ENCODE measurements at places on chromosomes 5 and 9. TPM values are rescaled to one million over a fixed set of nuclear protein-coding genes. Genes with fewer than 3 reads are reported as not detected.

GRCh38 chr9:126802318-126803059 is 2.4 kb upstream of the ZBTB43 start:
- DNase-seq = no peak

DNA sequence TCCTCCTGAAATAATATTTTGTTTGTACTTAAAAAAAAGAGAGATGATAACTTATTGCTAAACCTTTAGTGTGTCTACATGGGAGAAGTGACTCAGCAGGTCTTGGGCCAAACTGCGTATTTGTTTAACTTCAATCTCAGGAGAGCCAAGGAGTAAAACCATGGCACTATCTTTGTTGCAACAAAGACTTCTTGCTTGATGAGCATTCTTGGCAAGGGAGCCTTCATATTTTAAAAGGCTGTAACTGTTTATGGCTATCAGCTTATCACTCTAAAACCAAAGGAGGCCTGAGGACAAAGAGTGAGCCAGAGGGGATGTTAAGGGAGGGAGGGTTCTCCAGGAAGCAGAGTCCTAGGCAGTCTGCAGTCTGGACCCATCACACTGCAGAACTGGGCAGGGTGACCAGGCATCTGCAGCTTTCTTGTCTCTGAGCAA is 216.2 kb upstream of the S1PR3 start:
- DNase-seq = peak; percentile 97

GRCh38 chr5:75108515-75108914 is 56.2 kb upstream of the GCNT4 start:
- DNase-seq = no peak

DNA sequence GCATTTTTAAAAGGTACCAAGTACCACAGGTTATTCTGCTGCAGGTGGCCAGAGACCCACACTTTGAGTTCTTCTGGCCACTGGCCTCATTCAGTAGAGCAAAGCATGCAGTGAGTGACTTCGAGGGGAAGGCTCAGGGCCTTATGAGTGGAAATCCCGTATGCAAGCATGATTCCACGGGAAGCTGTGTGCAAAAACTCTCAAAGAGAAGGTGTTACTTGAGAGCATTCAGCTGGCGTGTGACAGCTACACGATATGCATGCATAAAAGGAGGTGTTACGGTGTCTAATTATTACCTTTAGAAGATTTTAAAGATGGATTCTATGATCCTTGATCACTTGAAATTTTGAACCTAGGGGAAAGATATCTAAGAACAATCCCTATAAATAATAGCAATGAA is 160.3 kb downstream of the ENC1 start:
- DNase-seq = no peak

GRCh38 chr5:74275171-74275992 is 365.1 kb downstream of the ENC1 start:
- peak; percentile 73 for DNase-seq

GRCh38 chr9:90019626-90020025 is 414.8 kb downstream of the GADD45G start:
- no peak for DNase-seq

DNA sequence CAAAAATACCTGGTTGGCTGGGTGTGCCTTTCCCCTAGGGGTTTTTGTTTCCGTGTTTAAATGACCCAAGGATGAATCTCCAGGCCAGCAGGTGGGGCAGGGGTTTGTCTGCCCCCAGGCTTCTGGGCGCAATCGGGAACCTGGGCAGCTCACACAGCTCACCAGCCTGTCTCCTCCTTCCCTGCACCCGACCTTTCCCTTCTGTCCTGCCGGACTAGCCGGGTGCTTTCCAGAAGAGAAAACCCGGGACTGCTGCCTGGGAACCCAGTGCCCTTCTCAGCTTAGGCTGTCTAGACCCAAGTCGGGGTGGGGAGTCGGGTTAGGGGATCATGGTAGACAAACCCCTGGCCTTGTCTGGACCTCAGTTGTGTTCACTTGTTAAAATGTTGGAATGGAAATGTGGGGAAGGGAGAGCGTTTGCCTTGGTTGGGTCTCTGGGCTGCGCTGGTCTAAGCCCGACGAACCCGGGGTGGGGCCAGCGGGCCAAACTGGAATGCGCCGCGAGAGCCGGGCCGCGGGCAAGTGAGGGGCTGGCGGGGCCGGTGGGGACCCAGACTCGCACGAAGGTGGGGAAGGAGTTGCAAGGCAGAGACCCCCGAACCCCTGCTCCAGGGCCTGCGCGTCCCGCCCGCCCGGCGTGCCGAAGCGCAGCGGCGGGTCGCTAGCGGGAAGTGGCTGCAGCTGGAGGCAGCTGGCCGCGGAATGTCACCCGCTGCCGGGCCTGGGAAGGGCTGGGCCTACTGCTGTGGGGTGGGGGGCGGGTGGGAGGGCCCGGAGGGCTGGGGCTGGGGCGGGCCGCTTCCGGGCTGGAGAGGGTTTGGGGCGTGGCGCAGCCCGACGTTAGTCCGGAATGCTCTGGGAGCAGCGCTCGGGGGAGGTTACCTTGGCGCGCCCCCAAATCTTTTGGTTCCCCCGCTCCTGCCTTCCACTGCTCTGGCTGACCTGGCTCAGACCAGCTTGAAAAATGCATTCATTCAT is 84.6 kb downstream of the DAB2IP start:
- peak; percentile 62 for DNase-seq

- DNase-seq = peak; percentile 87
Measured at GRCh38 chr5:139698490-139699146, 50.5 kb downstream of the CXXC5 start.

- peak; percentile 26 for DNase-seq
Measured at GRCh38 chr9:114434878-114435311, 47.1 kb upstream of the AKNA start.

DNA sequence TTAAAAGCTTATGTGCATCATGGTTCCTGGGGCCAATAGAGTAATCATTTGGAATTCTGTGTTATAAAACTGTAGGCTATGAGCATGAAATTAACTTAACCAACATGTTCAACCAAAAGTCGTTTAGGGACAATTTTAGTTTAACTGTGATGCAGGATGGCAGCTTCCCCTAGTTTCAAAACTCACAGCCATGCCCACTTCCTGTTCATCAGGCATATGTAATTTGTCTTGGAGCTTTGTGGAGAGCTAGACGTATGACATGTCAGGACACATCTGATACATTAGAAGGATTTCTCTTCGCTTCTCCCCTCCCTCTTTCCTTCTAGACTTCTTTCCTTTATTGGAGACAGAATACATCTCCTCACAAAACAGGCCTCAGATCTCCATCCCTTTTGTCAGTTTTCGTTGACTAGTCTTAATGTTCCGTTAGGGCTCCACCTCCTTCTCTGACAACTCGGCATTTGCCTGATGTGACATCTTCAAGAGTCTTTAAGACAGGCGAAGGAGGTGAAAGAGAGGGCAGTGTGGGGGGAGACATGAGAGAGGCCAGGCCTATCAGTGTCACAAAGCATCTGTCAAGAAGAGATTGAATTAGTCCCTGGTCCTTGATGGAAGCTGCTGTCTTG is 176.0 kb downstream of the MSX2 start:
- DNase-seq = no peak

DNA sequence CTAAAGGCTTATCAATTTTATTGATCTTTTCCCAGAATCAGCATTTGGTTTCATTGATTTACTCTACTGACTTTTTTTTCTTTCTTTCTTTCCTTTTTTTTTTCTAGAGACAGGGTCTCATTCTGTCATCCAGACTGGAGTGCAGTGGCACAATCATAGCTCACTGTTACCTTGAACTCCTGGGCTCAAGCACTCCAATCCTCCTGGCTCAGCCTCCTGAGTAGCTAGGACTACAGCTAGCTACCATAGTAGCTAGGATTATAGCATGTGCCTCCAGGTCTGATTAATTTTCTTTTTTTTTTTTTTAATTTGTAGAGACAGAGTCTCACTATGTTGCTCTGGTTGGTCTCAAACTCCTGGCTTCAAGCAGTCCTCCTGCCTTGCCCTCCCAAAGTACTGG is 11.7 kb downstream of the MLANA start:
- no peak for DNase-seq

DNA sequence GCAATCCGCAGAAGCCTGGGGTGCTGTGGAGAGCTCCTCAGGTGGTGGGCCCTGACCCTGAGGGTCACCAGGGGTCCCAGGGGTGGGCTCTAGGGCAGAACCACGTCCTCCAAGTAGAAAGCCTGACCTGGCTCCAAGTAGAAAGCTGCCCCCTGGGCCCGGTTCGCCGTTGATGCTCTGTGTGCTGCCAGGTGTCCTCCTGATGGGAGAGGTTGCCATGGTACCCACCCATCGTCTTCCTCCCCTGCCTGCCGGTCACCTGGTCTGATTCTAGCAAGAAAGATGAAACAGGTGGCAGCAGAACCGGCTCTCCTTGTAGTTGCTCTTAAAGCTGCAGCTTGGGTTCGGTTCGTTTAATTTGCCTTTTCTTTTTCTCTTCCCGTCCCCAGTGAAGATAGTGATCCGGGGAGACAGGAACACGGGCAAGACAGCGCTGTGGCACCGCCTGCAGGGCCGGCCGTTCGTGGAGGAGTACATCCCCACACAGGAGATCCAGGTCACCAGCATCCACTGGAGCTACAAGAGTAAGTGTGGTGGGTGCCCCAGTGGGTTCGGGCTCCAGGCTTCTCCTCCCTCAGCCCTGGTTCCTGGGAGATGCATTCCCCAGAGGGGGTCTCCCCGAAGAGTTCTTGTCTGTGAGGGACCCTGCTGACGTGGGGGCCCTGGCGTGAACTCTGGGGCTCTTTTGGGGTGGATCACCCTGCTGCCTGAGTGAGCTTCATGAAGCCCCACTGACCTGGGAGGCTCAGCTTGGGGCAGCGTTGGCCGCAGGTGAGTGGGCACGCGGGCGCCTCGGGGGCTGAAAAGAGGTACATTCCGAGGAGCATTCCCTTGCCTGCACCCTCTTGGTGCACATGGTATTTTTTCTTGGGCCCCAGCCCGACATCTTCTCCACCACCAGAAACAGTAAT is 15.6 kb downstream of the RABL6 start:
- DNase-seq = no peak

DNA sequence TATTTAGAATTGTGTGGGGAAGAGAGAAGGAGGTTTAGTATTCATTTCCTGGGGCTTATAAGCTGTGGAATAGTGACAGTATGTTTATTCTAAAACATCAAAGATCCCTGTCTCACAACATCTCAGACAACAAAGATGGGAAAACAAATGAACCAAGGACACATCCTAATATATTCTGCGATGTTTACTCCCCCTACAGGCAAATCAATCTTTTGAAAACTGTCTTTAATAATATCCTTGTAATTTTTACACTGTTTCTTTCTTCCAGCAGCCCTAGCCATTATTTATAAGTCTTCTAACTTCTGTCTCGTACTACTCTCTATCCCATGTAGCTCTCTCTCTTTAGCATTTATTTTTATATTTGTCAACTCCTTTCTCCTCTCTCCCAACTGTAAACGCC is 33.5 kb upstream of the TMEM252 start:
- no peak for DNase-seq

DNA sequence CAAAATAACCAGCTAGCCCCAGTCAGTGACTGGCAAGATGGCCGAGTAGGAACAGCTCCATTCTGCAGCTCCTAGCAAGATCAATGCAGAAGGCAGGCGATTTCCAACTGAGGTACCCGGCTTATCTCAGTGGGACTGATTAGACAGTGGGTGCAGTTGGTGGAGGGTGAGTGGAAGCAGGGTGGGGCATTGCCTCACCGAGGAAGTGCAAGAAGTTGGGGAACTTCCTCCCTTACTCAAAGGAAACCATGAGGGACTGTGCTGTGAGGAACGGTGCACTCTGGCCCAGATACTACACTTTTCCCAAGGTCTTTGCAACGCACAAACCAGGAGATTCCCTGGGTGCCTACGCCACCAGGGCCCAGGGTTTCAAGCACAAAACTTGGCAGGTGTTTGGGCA is 9.6 kb upstream of the BTNL8 start:
- no peak for DNase-seq

DNA sequence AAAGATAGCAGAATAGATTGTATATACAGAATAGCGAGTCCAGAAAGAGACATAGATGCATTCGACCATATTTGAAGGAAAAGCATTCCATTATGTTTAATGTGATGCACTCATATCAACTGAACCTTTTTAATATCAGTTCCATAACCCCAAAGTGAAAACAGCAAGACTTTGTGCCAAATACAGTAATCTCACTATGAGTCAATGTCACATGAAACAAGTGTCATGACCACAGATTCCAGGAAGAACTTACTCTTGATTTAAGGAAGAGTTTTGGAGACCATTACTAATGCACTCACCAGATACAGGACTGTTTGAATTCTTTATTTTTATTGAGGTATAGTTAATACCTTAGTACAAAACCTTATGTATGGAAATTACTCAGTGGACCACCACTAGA is 220.5 kb downstream of the SH3GL2 start:
- peak; percentile 12 for DNase-seq

GRCh38 chr9:98732801-98733200 is 24.1 kb upstream of the GABBR2 start:
- DNase-seq = no peak

DNA sequence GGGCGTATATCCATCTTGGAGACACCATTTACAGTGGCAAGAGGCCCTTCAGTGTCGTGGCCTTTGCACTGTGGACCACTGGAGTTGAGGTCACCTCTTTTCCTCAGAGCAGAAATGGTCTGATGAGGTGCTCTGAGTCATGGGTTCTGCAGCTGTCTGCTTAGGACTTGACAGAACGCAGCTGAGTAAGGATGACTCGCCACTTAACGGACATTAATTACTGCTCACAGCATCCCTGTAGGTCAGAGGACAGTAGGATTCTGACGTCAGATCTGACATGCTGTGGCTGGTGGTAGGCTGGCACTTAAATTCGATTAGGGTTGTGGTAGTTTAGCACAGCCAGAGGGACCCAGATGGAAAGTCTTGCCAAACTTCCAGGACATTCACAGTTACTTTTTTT is 479.4 kb downstream of the DMAC1 start:
- peak; percentile 99 for DNase-seq

DNA sequence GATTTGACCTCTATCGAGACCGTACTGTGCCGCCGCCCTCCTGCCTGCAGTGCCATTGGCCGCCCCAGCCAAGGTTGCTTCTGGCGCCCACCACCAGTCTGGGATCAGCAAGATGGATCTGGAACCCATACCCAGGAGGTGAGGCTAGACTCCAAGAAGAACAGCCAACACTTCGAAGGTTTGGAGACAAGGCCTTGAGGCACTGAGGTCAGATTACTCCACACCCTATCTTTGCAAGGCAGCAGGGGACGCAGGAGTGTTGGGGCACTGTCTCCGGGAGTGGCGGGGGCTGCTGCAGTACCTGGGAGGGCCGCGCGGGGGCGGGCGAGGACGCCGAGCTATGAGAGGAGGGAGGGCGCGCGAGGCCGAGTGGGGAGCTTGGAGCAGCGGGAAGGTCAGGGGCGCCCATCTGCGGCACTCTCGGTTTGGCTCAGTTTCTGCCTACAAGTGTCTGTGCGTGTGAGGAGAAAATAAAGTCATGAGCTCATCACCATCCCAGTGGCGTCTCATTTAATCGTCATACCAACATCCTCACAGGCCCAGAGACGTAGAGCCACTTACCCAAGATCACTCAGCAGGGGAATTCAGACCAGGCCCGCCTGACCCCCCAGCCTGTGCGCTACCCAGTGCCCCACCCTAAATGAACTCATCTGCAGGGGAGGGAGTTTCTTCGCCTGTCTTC is 20.5 kb upstream of the PSD2 start:
- peak; percentile 36 for DNase-seq

Gene MARVELD2
- 2.3 TPM for total RNA-seq

Gene ZBTB6
- total RNA-seq = 20.3 TPM

Gene C5orf34
- total RNA-seq = 3.9 TPM

Gene CERCAM
- total RNA-seq = 86.8 TPM

Gene SLC26A2
- 16.4 TPM for total RNA-seq

Gene TPPP
- total RNA-seq = under 0.01 TPM

Gene ANKRD34B
- total RNA-seq = not detected

Gene PRRX2
- under 0.01 TPM for total RNA-seq

Gene PCDHA2
- total RNA-seq = under 0.01 TPM

Gene HACD4
- total RNA-seq = 10.0 TPM
